ENCODE measurements at places on chromosomes 1 and 21.

DNA sequence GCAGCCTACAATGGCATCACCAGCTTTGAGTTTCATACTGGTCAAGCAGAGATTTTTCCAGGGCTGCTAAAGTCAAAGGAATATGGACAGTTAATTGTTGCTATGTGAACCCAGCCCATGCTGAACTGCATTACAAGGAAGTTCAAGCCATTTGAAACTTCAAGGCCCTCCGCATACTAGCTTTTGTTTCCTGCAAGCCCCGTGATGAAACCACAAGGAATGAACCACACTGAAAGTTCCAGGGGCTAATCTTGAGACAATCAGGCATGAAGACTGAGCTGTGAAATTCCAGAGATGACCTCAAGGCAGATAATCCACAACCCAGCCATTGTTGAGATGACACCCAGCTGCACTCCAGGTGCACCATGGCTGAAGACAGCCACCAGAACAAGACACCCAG is 180.8 kb downstream of the C1orf21 start:
- peak; percentile 57 for DNase-seq

- no peak for DNase-seq
These were observed 402.3 kb downstream of the PTBP2 start for GRCh38 chr1:97123717-97124431.

DNA sequence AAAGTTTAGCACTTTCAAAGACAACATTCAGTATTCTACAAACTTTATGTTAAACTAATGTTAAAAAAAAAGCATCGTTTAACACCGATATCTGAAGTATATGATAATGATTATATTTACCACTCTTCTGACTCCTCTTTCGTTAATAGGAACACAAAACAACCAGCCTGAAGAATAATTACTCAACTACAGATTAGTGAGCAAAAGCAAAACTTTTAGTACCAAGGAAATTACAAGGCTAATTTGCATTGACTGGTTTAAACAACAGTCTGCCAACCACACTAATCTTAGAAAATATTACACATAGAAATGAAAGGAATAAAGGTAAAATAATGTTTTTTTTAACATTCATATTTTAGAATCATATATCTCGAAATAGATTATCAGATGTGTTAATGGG is 500.7 kb downstream of the LMO4 start:
- DNase-seq: no peak

DNA sequence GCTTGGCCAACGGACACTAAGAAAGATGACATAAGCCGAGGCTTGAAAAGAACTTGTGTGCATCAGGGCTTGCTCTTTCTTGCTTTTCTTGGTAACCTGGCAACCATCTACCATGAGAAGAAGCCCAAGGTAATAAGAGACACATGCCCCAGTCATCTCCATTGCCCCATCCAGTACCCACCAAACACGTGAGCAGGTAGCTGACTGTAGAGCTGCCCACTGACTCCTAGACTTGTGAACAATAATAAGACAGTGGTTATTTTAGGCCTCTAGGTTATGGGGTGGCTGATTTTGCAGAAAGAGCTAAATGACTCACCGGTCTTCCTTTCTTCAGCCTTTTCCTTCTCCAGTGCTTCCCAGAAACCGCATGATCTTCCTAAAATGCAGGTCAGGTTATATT is 105.0 kb upstream of the JUN start:
- no peak for DNase-seq

GRCh38 chr1:11752359-11753088 is 9.5 kb upstream of the C1orf167 start:
- no peak for DNase-seq

GRCh38 chr1:202644219-202645096 is 65.8 kb downstream of the SYT2 start:
- no peak for DNase-seq

GRCh38 chr1:112772781-112773180 is 57.6 kb upstream of the PPM1J start:
- DNase-seq: no peak

DNA sequence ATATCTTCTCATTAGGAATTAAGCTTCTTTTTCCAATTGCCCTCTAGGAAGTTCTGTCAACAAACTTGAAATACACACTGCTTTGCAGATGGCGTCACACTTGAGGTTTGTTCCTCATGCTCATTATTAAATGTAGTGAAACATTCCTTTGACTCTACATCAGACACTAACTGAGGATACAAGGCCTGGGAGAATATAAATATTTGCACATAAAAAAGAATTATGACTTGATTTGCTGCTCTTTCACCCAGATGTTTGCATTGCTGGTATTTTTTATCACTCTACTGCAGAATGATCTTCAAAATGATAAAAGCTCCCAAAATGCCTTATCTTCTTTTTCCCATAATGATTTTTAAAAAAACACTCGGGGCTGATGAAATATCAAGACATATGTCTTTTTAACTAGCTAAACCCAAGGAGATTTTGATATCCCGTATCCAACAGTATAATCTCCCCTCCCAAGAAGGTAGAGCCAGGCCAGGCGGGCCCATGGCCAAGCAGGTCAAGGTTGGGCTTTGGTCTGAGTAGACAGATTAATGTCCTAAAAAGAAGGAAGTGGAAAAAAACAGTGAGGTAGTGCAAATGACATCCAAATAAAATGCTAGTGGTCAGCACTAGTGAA is 264.6 kb downstream of the HHIPL2 start:
- DNase-seq: no peak

GRCh38 chr1:41851589-41851988 is 67.1 kb downstream of the HIVEP3 start:
- DNase-seq: peak; percentile 71

GRCh38 chr1:167821969-167822685 is 91.8 kb downstream of the ADCY10 start:
- no peak for DNase-seq

DNA sequence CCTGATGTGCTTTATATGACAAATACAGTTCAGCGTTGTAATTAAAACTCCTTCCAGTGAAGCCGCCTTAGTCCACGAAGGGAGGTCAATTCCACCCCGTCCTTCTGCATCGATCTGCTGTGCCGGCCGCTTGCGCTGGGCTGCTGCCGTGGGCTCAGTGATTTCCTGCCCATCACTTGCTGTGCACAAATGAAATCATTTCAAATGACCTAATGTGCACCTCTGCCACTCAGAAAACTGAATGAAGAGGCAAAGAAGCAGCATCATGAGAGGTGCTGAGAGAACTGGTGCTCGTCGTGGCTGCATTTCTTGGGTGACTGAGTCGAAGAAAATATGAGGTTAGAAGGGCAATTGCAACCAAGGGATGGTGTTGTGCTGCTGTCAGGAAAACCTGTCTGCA is 144.3 kb upstream of the SYT6 start:
- no peak for DNase-seq

GRCh38 chr21:39363607-39364555 is 15.0 kb upstream of the HMGN1 start:
- peak; percentile 96 for DNase-seq

DNA sequence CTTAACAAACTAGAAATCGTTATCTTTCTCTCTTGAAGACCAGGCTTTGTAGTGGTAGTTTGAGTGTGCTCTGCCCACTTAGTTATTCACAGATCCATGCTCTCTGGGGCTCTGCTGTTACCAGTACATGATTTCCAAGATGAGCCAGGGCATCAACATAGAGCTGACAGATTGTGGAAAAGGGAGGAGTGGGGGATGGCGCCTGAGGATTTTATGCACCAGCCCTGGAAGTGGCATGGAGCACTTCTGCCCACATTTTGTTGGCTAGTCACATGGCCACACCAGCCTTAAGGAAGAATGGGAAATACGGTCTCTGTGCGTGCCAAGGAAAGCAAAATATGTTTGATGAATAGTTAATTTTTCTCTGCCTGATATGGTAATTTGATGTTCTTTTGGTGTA is 18.2 kb downstream of the TSNAX start:
- DNase-seq: no peak

DNA sequence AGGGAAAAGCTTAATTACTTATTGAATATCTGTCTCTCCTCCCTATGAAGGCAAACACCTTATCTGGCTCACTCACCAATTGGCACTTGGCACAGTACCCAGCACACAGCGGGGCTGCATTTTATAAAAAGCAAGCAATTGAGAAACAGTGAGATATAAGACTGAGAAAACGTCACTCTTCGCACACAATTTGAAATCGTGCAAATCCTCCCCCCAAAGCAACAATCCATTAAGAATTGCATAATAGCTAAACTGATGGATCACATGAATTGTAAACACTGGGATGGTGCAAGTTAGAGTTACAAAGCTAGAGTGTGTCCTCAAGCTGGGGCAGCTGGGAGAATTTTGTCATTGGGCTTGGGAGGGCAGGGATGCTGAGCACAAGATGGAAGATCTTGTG is 27.1 kb downstream of the PRDX6 start:
- no peak for DNase-seq

DNA sequence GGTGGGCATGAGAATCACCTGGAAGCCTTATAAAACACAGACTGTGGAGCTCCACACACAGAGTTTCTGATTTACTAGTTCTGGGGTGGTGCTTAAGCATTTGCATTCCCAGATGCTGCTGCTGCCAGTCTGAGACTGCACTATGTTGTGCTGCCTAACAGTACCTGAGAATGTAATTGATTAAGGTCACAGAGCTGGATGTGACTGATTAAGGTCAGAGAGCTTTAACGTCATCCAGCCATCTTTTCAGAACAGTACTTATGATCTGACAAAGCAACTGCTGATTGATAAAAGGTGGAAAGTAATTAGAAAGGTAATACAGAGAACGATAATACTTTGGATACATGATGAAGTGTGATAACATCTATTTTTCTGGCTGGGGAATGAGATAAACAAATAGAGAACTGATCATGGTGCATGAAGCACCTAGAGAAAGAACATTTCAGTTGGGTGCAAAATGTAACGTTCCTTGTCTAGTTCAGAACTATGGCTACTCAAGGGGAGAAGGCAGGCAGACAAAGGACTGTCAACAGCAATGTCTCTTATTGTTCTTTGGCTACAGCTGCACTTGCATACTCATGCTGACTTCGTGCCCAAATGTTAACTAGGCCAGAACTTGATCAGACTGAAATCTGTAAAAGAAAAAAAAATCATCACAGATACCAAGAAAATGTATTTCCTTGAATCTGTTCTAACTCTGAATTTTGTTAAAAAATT is 3.7 kb upstream of the UCK2 start:
- DNase-seq: no peak

DNA sequence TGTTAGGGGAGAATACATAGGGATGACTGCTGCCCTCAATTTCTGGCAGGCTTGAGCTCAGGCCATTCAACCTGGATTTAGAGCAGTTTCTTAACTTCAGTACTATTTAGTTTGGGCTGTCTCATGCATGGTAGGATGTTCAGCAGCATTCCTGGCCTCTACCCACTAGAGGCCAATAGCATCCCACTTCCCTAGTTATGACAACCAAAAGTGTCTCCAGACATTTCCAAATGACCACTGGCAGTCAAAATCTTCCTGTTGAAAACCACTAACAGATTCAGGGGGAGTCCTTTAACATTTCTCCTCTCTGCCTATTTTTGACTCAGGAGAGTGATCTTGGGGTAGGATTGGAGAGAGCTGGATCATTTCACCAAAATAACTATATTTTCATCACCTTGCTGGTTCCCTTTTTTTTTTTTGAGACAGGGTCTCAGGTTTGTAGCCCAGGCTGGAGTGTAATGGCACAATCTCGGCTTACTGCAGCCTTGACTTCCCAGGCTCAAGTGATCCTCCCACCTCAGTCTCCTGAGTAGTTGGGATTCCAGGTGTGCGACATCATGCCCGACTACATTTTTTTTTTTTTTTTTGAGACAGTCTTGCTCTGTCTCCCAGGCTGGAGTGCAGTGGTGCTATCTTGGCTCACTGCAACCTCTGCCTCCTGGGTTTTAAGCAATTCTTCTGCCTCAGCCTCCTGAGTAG is 8.7 kb downstream of the GNAT2 start:
- DNase-seq: no peak

DNA sequence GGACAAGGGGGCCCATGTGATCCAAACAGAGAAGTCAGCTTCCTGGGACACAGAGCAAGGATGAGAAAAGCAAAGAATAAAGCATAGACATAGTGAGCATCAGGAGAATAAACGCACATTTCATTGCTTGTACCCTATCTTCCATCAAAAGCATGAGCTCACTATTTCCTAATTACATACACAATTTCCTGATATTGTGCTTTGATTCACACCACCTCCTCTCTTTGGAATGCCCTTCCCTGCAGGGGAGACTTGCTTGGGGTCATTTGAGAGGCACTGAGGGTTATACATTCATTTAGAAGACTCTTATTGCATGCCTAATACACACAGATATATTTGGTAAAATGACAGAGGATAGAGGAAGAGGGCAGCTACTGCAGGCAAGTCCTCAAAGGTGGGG is 185.4 kb downstream of the SEC16B start:
- DNase-seq: no peak

Measured in hematopoietic multipotent progenitor cell treated with erythropoietin and hydrocortisone succinate and interleukin-3 and kit ligand, for 4 days (in vitro differentiated cells).